ENCODE measurements at places on chromosomes 2 and 18. TPM values are rescaled to one million over a fixed set of nuclear protein-coding genes. Genes with fewer than 3 reads are reported as not detected.
A peak's percentile ranks its signal among the peaks of the same experiment; 100 is the strongest.

GRCh38 chr2:190809139-190809764, 71.4 kb upstream of the GLS start:
- no peak for DNase-seq

DNA sequence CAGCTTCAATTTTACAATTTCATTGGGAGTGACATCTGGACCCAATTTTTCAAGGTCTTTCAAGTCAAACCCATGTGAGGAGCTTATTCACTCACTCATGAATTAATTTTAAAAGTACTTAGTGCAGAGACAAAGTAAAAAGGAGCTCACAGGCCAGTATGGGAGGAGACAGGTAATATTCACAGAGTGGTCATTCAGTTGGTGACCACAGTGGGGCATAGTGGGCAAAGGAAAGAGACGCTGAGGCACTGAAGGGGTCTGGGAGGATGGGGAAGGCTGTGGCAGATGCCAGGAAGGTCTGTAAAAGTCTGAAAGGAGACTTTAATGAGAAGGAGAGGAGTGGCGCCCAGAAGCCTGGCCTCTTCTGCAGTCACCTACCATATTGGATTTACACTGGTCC, 76.0 kb downstream of the CD8B2 start:
- DNase-seq: no peak

GRCh38 chr2:46656640-46657039, 177.3 kb downstream of the TMEM247 start:
- no peak for DNase-seq

DNA sequence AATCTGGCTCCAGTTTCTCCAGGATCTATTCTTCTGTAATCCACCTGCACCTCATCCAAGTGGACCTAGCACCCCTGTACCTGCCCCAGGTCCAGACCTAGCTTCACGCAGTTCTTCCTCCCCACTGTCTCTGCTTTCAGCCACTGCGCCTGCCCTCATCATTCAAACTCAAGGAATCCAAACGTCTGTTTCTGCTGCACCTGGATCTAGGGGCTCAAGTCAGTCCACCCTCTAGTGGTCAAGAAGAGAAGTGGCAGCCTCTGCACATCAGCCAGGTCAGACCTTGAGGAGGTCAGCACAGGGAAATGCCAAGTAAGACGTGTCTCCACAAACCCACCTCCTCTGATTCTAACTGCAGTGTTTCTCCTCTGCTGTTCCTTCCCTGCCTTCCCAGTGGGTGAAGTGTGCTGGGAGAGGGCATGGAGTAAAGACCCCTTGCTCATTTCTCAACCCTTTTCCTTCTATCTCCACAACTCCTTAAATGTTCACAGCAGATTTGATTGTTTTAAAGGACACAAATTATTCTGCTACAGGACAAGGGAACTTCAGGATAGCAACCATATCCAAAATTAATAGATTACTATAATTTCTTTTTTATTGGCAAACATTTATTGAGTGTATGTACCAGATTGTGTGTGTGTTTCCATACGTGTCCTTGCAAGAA, 8.6 kb upstream of the RNF152 start:
- DNase-seq: peak; percentile 54

- no peak for DNase-seq
These were observed 34.8 kb upstream of the KCNF1 start for GRCh38 chr2:10876963-10877362.

- DNase-seq: no peak
These were observed 135.2 kb downstream of the RTN4 start for GRCh38 chr2:54915101-54915500.

DNA sequence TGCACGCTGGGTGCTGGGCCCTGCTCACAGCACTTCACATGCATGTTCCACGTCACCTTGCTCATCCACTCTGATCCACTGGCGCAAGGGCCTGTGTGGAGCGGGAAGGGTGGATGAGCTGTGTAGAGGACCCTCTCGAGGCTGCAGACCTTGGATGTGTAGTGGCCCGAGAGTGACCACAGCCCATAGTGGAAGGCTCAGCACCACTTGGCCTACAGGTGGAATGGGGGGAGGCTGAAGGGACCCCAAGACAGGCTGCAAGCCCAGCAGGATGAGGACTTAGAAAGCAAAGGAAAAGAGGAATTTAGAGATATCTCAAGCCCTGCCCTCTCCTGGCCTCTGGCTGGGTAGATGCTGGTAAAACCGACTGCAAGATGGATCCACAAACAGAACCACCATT, 175.9 kb upstream of the COPS8 start:
- DNase-seq: peak; percentile 22

- DNase-seq: no peak
These were observed 248.9 kb downstream of the PIEZO2 start for GRCh38 chr18:10900435-10900834.

- no peak for DNase-seq
These were observed 20.1 kb upstream of the CD207 start for GRCh38 chr2:70855667-70856066.

DNA sequence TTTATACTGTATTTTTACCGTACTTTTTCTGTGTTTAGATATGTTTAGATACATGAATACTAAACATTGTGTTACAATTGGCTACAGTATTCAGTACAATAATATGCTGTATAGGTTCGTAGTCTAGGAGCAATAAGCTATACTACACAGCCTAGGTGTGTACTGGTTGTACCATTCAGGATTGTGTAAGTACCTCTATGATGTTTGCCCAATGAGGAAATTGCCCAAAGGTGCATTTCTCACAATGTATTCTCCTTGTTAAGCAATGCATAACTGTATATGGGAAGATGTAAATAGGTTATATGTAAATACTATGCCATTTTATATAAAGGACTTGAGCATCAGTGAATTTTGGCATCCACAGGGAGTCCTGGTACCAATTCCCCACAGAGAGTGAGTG, 10.7 kb downstream of the EIF2AK2 start:
- no peak for DNase-seq

DNA sequence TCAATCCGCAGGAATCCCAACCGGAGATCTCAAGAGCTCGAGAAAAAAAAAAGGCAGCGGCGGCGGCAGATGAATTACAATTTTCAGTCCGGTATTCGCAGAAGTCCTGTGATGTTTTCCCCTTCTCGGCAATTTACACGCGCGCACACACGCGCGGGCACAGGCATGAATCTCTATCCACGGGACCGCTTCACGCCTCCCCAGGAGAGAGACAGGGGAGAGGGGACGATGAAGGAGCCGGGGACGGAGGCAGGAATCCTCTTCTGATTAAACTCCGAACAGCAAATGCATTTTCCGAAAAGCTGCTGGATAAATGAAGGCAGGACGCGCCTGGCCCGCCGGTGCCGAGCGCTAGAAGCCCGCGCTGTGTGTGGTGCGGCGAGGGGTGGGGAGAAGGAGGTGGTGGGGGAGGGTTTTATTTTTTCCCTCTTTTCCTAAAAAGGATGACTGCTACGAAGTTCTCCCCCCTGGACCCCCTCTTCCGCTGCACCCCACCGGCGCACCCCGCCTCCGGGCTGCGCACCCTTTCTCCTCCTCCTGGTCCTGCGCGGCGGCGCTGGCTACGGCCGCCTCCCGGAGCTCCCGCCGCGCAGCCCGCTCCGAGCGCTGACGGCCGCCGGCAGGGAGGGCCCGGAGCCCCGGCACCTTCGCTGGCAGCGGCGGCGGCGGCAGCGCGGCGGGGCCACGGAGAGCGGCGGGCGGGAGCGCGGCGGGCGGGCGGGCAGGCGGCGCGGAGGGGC, at the start of gene BCL2:
Gene BCL2 (minus strand): TSS at position 387 of the 740 bp plus-strand sequence.
- peak; percentile 54 for DNase-seq

GRCh38 chr18:40258311-40258710, 1696.7 kb upstream of the PIK3C3 start:
- DNase-seq: no peak

- no peak for DNase-seq
These were observed 192.8 kb downstream of the PTGR3 start for GRCh38 chr18:75016025-75016717.

DNA sequence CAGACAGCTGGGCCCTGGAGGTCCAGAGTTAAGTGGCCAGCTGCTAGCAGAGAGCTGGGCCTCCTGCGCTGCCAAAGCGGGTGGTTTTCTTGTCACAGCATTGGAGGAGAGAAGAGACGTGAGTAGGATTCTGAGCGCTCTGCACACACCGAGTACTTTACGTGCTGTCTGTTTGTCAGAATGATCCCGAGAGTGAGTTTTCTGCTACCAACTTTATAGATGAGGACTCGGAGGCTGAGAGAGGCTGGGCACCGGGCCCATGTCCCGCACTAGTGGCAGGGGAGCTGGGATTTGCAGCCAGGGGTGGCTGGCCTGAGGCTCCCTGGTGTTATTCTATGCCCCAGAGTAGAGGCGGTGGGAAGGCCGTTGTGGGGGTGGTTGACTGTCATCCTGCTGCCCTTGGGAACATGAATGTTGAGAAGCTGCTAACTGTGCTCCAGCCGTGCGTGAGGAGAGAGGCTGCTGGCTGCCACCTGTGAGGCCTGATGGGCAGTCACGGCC, 36.3 kb upstream of the MBP start:
- DNase-seq: no peak

DNA sequence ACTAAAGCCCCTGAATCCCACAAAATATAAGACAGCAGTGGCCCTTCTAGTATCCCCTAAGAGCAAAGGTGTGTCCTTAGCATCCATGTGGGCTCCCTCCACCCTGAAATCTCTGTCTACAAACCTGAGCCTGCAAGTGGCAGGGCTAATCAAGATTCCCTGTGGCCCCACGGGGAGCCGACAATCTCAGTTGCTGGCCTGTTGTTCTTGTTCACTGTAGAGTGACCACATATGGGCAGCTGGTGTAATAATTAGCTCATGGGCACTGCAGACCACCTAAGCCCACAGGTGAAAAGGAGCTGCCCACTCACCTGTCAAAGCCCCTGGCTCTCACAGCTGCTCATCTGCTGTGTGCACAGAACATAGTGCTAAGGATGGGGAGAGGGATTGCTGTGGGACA, 102.3 kb downstream of the MRO start:
- no peak for DNase-seq

GRCh38 chr2:230944123-230944653, 19.1 kb upstream of the GPR55 start:
- DNase-seq: peak; percentile 32

- DNase-seq: no peak
These were observed 20.9 kb upstream of the CFAP36 start for GRCh38 chr2:55498582-55498981.

- DNase-seq: no peak
These were observed 81.5 kb downstream of the LDLRAD4 start for GRCh38 chr18:13300029-13300428.

DNA sequence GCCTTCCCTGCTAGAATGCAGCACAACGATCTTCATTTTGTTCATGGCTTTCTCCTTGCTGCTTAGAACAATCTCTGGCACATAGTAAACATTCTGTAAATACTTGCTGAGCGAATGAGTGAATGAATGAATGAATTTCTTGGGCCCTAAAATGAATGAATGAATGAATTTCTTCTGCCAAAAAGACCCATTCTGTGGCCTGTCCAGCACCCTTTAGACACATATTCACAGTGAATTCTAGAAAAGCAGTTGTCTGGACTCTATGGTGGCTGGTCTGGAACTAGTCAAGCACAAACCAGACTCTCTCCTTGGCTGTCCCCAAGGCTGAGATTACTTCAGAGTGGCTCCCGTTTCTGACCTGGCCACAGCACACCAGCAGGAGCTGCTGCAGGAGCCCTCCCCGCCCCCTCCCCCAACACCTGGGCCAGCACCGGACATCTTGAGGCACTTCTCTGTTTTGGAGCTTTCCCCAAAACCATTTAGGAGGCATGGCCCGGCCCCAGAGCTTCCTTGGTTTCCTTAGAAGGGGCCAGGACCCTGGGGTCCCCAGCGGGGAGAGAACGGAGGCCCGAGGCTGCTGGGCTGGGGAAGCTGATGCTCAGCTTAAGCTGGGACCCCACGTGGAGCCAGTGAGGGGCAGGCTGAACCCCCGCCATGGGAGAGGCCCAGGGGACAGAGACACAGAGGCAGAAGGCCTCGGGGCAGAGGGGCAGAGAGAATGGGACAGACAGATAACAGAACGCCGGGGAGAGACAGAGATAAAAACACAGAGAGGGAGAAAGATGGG, 159.0 kb downstream of the ZFP36L2 start:
- DNase-seq: no peak

DNA sequence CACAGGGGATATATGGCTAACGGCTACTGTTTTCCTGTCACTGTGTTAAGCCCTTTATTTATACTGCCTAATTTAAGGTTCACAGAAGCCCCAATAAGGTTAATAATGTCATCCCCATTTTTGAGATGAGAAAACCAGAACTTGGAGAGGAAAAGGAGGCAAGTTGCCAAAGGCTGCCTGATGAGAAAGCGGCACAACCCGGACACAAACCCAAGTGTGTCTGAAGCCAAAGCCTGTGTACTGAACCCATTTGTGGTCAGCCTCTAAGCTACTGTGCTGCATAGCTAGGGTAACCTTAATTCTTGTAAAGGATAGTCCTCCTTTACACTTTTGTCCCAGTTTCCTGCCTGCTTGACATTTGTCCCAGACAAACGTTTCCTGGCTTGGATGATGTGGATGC, 954.7 kb upstream of the FANCL start:
- no peak for DNase-seq

- no peak for DNase-seq
These were observed 403.2 kb downstream of the THSD7B start for GRCh38 chr2:137168552-137168951.

GRCh38 chr2:242052421-242052820, 182.9 kb downstream of the RTP5 start:
- DNase-seq: peak; percentile 14

NXPH2 gene
- total RNA-seq: not detected

EGR4 gene
- not detected for total RNA-seq

TSPYL6 gene
- not detected for total RNA-seq

ACTR1B gene
- total RNA-seq: 67.4 TPM

CFAP65 gene
- total RNA-seq: not detected

ME2 gene
- 44.5 TPM for total RNA-seq

STPG4 gene
- not detected for total RNA-seq

CROCC2 gene
- 0.23 TPM for total RNA-seq

GPR45 gene
- total RNA-seq: not detected

PMAIP1 gene
- 4.9 TPM for total RNA-seq

MEIS1 gene
- 105 TPM for total RNA-seq

TCF7L1 gene
- total RNA-seq: 15.5 TPM

NEURL3 gene
- 0.70 TPM for total RNA-seq

EN1 gene
- not detected for total RNA-seq

CPLX4 gene
- total RNA-seq: not detected

SAG gene
- total RNA-seq: not detected

HOXD13 gene
- total RNA-seq: not detected

FAM117B gene
- 20.6 TPM for total RNA-seq

Measured in ureter (tissue), 1 donor.